ENCODE measurements at places on chromosomes 2 and 18. TPM values are rescaled to one million over a fixed set of nuclear protein-coding genes. Genes with fewer than 3 reads are reported as not detected.

VWA3B gene
- not detected for total RNA-seq

REG3A gene
- total RNA-seq = not detected

LINC00305 gene
- 0.20 TPM for total RNA-seq

CPLX4 gene
- total RNA-seq = not detected

All from lung microvascular endothelial cell (primary cell).